ENCODE measurements at places on chromosomes 5 and 9.

GRCh38 chr5:151598984-151599383, 7.9 kb upstream of the FAT2 start:
- DNase-seq = no peak

DNA sequence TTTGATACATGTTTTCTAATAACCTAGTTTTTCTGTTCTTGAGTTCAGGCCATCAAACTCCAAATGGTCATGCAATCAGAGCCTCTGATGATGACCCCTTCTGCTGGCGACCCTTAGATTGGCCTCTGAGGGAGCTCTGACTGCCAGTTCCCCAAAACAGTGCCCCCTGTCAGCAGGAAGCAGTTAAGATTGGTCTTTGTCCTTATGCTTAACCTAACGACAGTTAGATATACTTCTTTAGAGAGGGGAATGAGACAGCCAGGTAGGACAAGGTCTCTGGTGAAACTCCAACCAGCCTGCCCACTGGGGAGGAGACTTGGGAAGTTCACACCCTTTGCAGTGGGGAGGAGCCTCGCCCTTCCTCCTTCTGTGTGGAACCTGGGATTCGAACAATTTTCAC, 390.4 kb upstream of the KIF2A start:
- DNase-seq = no peak

DNA sequence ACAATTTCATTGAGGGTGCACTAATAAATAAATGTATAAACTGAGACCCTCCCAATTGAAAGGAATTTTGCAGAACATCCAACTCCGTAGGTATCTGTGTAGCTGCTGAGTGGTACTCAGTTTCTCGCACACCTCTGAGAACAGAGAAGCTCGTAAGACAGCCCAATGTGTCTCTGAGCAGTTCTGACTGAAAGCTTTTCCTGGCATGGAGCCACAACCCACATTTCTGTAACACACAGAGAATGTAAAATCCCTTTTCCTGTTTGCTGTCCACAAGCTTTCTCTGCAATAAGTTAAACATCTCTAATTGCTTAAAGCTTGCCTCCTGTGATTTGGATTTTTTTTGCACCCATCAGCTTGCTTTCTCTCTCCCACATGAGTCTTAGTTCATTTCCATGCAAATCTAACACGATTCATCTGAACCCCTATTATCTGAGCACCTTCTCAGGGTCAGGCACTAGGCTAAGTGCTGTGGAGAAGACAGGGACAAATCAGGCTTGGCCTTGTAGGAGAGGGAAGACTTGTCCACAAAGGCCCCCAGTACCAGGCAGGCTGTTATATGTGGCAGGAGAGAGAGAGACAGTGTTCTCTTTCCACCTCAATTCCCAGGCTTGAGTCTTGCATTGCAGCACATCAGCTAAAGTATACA, 44.2 kb upstream of the COL15A1 start:
- peak; percentile 47 for DNase-seq

DNA sequence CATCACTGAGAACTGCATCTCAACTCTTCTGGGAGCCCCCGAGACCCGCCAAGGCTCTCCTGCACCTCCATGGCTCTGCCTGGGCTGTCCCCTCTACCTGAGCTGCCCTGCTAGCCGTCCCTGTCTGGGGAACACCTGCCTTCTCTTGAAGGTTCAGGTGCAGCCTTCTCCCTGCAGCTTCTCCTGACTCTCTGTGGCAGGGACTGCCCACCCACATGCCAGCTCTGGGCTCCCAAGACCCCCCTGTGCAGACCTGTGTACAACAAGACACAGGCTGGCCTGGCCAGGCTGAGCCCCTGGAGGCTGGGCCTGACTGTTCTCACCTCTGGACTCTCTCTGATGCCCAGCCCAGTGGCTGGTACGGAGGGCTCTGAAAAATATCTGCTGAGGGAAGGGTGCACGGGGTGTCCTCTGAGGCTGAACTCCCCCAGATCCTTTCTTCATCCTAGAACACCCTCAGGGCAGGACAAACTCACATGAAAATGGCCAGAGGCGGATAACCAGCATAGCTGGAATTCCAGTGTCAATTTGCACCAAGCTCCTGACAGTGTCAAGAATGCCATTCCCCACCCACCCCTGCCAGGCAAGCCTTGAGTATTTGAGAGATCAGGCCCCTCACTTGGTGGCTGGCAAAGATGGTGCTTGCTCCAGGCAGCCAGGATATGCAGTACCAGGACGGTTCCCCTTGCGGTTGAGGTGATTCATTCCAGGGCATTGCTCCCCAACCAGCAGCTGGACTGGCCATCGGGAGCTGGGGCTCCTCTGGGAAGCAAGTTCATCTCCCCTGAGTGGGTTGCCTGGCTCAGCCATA, 40.9 kb upstream of the SLC25A51 start:
- DNase-seq = no peak

GRCh38 chr5:67773411-67774266, 441.9 kb upstream of the PIK3R1 start:
- no peak for DNase-seq

DNA sequence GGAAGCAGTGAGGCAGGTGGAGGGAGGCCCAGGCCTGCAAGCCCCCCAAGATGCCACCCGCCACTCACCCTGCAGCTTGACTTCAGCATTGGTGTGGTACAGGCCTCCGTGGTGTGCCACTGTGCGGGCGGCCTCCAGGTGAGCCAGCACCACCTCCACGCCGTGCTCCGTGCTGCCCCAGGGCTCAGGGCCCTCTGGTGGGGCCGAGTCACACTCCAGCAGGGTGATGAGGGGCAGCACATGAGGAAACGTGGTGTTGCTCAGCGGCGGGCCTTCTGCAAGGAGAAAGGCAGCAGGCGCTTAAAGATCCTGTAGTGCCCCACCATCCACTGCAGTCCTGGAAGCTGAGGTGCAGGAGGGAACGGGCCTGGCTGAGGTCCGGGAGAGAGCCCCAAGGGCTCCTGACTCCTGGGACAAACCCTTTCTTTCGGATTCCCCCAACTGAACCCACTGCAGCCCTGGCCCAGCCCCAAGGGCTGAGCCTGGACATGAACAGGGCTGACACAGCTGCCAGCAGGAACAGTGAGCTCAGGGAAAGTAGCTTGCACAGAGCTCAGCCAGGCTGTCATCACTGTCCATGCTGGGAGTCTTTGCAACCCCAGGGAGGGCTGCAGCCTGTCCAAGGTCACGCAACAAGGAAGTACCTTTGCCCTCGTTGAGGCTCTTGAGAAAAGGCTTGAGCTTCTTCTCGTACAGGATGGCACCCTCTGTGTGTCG, 4.7 kb upstream of the TOR2A start:
- no peak for DNase-seq

- DNase-seq = no peak
These were observed 185.9 kb downstream of the GRIA1 start for GRCh38 chr5:153676406-153676805.

DNA sequence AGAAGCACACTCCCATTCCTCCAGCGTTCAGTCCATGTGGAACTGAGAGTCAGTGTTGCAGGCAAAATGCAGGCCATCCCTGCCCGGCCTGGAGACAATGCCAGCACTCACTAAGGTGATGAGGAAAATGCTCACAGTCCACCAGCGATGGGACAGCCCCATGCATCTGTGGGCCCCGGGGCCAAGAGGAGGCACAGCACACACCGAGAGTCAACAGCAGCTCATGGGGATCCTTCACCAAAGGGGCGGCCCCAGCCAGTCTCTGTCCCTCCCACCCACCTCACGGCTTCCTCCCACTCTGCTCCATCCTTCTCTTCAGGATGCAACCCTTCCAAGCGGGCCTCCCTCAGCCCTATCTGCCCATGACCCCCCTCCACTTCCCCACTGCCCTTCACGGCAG, 6.2 kb downstream of the SEMA4D start:
- no peak for DNase-seq

GRCh38 chr9:133914442-133915342, 77.4 kb downstream of the VAV2 start:
- no peak for DNase-seq

DNA sequence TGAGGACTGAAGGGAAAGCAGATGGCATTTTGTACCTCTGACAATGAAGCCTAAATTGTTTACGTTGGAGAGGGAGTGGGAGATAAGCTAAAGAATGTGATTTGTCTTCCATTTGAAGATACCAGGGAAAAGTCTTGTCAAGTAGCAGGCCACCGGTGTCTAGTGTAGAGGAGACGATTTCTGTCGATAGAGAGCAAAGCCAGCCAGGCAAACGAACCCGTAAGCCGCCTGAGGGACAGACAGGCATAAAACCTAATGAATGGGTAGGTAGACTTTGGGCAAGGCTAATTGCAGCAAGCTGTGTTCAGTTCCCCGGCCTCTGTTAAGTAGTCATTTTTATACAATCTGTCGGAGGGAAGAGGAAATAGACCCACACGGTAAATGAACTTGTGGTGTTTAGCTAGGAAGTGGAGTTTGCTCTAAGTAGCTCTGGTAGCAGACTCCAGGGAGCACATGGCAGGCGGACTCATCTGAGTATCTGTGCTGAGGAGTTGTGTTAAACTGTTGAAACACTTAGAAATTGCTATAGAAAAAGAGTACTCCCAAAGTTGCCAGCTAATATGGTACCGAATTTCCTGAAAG, 28.8 kb downstream of the SMARCA2 start:
- no peak for DNase-seq

DNA sequence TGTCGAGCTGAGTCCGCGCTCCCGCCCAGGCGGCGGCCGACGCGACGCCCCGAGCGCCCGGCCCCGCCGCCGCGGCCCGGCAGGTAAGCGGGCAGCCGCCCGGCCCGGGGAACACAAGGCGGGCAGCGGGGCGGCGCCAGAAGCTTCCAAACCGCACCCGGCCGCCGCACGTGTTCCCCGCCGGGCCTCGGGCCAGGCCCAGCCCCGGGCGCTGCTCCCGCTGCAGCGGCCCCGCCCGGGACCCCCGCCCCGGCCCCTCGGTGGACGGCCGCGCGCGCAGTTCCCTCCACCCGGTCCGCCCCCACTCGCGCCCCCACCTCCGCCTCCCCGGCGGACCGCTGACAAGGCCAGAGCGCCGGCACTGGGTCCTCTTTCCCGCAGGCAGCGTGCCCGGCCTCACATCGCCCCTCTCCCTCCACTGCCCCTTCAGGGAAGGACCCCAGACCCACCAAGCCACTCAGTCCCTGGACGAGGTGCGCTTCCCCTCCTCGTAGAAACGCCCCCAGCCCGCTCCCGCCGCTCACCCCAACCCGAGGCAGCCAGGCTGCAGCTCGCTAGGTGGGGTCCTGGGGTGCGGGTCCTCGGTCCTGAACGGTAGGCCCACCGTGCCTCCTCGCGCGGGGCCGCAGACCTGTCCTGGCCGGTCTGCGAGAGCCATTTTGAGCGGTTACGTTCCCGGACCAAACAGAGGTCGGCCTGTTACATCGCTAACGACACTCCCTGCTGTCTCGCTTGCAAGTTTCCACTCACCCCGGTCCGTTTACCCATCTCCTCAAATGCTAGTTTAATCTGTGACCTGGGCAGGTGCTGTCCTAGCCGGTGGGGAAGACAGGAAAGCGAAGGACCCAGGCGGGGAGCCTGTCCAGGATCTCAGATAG, 475 bp downstream of the WDR5 start:
- DNase-seq = no peak

DNA sequence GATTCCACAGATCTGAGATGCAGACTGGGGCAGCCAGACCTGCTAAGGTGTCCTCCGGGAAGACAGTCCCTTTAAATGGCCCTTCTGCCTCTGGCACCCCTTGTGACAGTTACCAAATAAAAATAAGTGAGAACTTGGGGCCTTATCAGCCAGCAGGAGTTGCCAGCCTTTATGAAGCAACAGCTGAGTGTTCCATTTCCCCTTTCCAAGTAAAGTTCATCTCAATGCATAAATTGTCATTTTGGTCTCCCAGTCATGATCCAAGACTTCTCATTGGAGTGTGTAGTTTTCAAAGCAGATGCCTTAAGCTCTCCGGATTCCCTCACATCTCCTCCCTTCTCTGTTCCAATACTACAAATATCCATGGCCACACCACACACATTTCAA, 4.1 kb downstream of the PTCH1 start:
- DNase-seq = no peak

- no peak for DNase-seq
These were observed 138.7 kb downstream of the DRD1 start for GRCh38 chr5:175305251-175305650.

DNA sequence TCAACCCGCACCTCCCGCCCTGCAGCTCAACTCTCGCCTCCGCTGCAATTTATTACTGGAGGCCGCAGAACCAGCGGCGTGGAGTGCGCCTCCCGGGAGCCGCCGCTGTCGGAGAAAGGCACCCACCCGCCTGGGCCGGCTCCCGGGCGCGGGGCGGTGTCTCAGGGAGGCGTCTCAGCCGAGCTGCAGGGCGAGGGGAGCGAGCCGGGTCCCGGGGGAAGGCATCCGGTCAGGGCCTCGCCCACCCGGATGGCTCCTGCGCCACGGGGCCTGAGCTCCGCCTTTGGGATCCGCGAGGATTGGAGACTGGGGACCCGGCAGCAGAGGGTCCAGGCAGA, 32.9 kb downstream of the TSPAN17 start:
- DNase-seq = no peak

- DNase-seq = no peak
These were observed 42.0 kb downstream of the IQGAP2 start for GRCh38 chr5:76445063-76445462.

- no peak for DNase-seq
These were observed 11.8 kb downstream of the TBC1D9B start for GRCh38 chr5:179895861-179896260.

GRCh38 chr9:115386963-115387770, 269.2 kb upstream of the TNC start:
- no peak for DNase-seq

DNA sequence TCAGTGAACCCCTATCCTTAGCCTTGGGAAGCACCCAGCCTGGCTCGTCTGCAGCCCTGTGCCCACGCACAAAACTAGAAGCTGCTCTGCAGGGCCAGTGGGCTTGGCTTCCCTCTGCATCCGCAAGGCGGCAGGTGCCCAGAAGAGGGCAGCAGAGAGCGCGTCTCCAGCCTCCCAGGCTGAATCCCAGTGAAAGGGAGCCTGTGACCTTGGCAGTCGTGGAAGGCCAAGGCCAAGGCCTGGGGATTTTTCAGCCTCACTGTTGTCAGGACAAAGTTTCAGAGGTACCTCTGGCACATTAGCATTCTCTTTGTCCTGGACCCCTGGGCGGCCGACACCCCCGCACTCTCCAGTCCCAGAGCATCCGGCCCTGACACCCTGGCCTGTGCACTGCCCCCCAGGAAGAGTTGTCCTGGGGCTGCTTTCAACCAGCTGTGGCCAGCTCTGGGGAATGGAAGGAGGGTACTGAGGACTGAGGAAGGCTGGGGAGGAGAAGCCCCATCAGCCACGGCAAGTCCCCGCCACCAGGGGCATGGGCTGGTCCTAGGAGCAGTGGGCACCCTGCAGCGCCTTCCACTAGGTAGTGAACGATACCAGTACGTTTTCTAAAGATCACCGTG, 63.6 kb upstream of the IL17B start:
- DNase-seq = no peak
